Activated CD8-positive, alpha-beta T cell treated with anti-CD3 and anti-CD28 coated beads for 36 hours (primary cell): ENCODE measurements at places on chromosomes 6 and 20. TPM values are rescaled to one million over a fixed set of nuclear protein-coding genes. Genes with fewer than 3 reads are reported as not detected.

CLVS2 gene
- not detected for total RNA-seq

SPTLC3 gene
- total RNA-seq, result 0.72 TPM

TMEM170B gene
- 1.9 TPM for total RNA-seq

ADNP gene
- 58.9 TPM for total RNA-seq

SLC16A10 gene
- total RNA-seq, result 12.2 TPM

GPX5 gene
- total RNA-seq, result not detected

TFAP2D gene
- total RNA-seq, result not detected

CPNE1 gene
- total RNA-seq, result 324 TPM

SLC35D3 gene
- not detected for total RNA-seq

TFAP2C gene
- not detected for total RNA-seq

PPP2R5D gene
- 41.6 TPM for total RNA-seq

TXNDC5 gene
- total RNA-seq, result 49.3 TPM

PREX1 gene
- total RNA-seq, result 80.5 TPM

TSPO2 gene
- total RNA-seq, result not detected

ANKRD66 gene
- not detected for total RNA-seq

BNIP5 gene
- total RNA-seq, result not detected

CFB gene
- 0.45 TPM for total RNA-seq

ULBP3 gene
- 0.47 TPM for total RNA-seq

SNRPB2 gene
- total RNA-seq, result 105 TPM

VPS16 gene
- total RNA-seq, result 34.5 TPM

CALHM4 gene
- not detected for total RNA-seq

HLA-DRA gene
- total RNA-seq, result 9.2 TPM
